ENCODE measurements at places on chromosomes 3 and 15.

DNA sequence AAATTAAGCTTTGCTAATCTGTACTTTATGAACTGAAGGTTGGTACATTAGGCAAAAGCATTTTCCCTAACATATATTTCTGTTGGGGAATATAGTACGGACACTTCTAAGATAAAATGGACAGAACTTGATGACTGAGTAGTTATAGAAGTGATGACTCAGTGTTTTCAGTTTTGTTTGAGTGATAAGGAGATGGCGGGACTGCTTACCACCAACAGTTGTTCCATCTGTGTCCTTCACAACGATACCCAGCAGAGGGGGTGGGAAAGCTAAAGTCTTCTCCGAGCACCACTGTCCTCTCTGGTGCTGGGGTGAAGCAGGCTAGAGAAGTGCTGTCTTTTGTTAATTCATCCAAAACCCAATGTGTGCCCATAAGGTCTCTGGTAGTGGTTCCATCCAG, 195.8 kb downstream of the CD47 start:
- no peak for DNase-seq

DNA sequence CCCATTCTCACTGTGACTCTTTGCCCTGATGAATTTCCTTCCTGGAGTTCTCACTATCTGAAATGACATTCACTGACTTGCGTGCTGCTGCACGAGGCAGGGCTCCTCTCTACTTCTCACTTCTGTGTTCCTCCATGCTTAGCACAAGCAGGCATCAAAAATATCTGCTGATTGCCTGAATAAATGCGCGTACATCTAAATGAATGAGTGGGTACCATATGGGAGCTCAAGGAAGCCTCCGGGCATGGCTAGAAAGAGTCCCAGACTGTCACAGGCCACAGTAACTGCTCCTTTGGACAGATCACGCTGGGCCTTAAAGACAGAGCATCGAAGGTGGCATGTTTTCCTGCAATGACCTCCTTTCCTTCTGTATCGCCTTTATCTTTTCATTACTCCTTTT, 31.6 kb downstream of the HCN4 start:
- no peak for DNase-seq

GRCh38 chr15:39642011-39642640, 61.2 kb downstream of the THBS1 start:
- no peak for DNase-seq

DNA sequence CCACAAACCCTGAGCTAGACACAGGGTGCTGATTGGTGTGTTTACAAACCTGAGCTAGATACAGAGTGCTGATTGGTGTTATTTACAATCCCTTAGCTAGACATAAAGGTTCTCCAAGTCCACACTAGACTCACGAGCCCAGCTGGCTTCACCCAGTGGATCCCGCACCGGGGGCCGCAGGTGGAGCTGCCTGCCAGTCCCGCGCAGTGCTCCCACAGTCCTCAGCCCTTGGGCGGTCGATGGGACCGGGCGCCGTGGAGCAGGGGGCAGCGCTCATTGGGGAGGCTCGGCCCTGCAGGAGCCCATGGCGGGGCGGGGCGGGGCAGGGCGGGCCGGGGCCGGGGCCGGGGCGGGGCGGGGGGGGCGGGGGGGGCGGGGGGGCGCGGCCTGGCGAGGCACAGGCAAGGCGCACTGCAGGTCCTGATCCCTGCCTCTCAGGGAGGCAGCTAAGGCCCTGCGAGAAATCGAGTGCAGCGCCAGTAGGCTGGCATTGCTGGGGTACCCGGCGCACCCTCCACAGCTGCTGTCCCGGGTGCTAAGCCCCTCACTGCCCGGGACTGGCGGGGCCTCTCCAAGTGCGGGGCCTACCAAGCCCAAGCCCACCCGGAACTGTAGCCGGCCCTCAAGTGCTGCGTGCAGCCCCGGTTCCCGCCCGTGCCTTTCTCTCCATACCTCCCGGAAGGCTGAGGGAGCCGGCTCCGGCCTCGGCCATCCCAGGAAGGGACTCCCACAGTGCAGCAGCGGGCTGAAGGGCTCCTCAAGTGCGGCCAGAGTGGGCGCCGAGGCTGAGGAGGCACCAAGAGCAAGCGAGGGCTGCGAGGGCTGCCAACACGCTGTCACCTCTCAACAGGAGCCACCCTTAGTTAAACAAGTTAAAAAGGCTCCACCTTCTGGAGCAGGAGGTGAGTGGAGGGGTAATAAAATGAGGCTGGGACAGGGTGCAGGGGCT, 9.8 kb upstream of the TMEM40 start:
- no peak for DNase-seq

DNA sequence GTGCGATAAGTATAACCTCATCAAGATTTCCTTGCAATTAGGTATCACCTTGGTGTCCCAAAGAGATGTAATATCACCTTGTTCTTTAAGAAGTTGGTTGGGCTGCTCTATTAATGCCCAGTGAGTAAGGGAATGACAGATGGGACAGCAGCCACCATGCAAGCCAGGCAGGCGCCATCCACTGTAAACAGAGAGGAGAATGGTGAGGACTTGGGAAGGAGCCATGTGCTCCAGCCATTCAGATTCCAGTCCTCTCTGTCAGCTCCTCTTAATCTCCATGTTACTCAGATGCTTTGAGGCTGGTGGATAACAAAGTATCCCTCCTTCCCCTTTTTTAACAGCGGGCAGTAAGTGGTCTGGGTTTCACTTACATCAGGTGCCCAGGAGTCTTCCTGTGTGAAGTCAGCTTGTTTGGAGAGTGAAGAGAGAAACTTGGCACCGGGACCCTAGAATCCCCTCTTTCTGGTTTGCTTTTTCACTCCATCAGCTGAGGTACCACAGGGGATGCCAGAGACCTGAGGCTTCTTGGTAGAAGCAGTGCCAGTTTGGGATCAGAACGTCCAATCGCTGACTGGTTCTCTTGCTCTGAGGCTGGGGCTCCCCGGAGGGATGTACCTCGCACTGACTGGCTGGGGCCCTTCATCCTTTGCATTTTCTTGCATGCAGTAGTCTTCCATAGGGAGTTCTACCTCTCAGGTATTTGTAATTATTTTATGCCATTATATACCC, 29.5 kb downstream of the SLCO3A1 start:
- no peak for DNase-seq

DNA sequence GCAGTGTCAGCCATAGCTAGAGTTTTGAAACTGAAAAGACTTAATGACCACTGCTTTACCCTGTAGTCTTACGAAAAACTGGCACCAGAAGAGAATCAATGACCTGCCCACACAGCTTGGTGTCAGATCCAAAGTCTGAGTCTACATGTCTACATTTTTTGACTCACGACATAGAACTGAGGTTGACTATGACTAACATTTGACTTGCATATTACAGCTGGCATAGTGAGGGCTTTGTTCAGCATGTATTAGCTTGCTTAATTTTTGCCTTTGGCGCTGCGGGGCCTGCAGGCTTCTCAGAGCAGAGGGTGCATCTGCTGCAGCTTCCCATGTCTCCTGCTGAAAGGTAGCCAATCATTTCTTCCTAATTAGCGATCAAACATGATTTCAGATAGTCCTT, 167.0 kb downstream of the EBLN2 start:
- no peak for DNase-seq

DNA sequence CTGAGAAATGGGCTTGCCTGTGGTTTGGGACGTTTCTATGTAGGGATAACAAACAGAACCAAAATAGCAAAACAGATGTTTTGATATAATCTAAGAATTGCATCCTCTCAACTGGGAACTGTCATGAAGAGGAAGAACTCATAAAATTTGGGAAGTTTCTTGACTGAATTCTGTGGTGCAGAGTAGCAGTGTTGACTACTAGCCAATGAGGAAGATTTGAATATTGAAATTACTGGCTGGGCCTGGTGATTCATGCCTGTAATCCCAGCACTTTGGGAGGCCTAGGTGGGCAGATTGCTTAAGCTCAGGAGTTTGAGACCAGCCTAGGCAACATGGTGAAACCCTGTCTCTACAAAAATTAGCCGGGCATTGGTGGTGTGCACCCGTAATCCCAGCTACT, 42.2 kb downstream of the ZNF609 start:
- no peak for DNase-seq

DNA sequence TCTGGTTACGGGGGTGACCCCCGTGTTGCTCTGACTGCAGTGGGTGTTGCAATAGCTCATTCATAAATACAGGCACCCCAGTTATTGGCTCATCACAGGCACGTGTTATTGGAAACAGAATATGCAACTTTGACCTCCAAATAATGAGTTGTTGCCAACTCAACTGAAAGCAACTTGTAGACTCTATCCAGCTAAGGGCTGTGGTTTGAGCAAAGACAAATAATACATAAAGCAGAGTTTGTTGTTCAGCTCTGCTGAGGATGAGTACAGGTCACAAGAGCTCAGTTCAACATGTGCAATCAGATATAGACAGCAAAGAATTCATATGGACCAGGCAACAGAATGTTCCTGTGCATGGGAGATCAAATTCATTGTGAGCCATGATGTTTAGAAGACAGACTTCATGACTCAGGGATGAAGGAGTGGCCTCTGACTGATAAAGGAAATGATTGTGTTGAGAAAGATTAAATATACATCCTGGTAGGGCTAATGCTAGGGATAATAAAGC, 87.6 kb upstream of the LRIG1 start:
- DNase-seq = no peak

- DNase-seq = no peak
Measured at GRCh38 chr15:80514071-80514780, 110.0 kb downstream of the ARNT2 start.

DNA sequence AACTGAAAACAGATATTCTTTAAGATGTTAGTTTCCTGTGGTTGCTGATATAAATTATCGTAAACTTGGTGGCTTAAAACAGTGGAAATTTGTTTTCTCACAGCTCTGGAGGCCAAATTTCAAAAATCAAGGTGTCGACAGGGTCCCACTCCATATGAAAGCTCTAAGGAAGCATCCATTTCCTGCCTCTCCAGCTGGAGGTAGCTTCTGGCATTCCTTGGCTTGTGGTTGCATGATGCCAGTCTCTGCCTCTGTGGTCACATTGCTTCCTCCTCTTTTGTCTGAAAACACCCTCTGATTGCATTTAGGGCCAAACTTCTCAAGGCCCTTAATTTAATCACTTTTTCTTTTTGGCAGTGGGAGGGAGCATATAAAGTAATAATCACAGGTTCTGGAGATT, 96.8 kb downstream of the PPM1L start:
- no peak for DNase-seq

DNA sequence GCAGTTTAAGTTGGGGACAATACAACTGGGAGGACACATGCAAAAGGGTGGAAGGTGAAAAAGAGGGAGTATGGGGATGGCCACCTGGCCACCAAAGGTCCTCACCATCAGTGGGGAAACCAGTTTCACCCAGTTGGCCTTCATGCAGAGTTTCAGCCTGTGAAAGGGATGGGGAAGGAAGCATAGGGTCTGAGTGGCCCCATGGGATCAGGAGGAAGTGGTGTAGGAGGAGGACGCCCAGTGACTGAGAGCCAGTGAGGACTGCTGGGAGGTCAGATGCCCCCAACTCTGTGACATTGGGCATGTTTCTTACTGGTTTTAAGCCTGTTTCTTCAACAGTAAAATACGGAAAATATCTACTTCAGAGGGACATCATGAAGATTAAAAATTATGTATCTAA, 16.3 kb downstream of the BCL2A1 start:
- no peak for DNase-seq

DNA sequence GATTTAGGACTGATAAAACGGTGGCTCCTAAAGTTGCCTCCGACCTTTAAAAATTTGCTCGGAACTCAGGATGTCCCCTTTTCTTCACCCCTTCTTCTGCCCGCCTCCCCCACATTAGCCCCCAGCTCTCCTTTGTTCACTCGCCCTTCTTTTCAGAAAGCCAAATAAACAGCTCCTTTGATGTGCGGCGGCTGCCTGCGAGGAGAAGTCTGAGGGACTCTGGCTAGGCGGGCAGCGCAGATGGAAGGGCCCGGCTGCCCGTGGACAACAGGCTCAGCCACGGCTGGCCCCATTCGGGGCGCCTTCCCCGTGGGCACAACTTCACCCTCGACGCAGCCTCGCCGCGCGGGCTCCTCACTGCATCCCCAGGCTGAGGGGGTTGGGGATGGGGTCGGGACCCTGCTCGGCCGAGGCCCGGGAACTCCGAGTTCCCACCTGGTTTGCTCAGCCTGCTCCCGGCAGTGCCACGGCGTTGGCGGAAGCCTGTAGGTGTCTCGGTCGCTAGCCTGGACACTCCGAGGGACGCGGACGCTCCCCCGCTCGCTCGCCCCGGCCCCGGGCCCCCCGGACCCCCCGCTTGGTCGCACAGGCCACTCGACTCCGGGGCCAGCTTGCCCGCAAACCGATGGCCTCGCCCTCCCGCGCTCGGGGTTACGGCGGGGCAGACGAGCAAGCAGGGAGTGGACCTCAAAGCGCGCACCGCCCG, 897 bp upstream of the TLE3 start:
- DNase-seq = peak; percentile 72

GRCh38 chr15:45185903-45186770, 1.6 kb downstream of the SHF start:
- DNase-seq = no peak

GRCh38 chr3:194135516-194135805, 487 bp upstream of the HES1 start:
- DNase-seq = no peak

DNA sequence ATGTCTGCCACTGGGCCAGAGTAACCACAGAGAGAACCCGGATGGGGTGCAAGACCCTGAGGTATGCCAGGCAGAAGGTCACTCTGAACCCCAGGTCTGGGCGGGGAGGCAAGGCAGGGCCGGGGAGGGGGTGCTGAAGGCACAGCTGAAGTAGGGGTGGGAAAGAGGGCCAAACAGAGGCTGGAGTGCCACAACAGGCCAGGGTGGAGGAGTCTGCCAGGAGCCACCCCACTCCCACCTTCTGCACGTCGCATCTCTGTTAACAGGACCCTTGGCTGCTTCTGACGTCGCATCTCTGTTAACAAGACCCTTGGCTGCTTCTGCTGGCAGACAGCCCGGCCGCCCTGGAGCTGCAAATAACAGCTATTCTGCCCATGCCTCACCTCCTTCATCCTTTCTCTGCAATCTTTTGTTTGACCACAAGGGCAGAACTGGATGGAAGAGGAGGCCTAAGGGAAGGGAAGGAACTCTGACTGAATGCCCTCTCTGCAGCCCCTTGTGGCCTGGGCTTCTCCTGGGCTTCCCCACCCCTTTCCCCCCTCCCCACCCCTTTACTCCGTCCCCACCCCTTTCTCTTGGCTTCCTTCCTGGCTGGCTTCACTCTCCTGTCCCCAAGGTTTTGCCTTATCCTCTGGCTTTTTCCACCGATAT, 20.6 kb upstream of the FBLN2 start:
- DNase-seq = no peak

DNA sequence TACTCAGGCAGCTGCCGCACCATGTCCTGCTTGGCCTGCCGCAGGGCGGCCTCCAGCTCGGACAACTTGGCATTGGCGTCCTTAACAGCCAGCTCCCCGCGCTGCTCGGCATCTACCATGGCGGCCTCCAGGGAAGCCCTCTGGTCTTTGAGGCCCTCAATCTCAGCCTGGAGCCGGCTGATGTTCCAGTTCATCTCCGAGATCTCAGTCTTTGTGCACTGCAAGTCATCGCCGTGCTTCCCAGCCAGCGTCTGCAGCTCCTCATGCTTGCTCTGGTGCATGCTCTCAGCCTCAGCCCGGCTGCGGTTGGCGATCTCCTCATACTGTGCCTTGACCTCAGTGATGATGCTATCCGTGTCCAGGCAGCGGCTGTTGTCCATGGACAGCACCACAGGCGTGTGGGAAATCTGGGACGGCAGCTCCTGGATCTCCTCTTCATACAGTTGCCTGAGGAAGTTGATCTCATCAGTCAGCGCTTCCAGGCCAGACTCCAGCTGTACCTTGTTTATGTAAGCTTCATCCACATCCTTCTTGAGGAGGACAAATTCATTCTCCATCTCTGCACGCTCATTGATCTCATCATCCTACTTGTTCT, 15.5 kb upstream of the PSTPIP1 start:
- no peak for DNase-seq

- peak; percentile 93 for DNase-seq
Measured at GRCh38 chr15:72685925-72686794, at the start of the genes BBS4 and HIGD2B. TSS of gene BBS4 (plus strand) at chr15:72686207. CDS start at chr15:72686228, 21 bp downstream. TSS of gene HIGD2B (minus strand) at chr15:72686182. CDS start at chr15:72676374, 9,808 bp downstream.

- DNase-seq = no peak
Measured at GRCh38 chr15:51075364-51075763, 19.3 kb downstream of the TNFAIP8L3 start.

All from left colon (tissue), 2 donors.